Activated naive CD8-positive, alpha-beta T cell treated with anti-CD3 and anti-CD28 coated beads, Interleukin-2, amount 10 ng/mL, durations not matched to agents 7 days and 5 days (primary cell): ENCODE measurements at places on chromosomes 13 and 19. TPM values are rescaled to one million over a fixed set of nuclear protein-coding genes. Genes with fewer than 3 reads are reported as not detected.

The AP1M1 gene
- 135 TPM for total RNA-seq

The ZNF583 gene
- 8.5 TPM for total RNA-seq

The FCGBP gene
- total RNA-seq = 14.0 TPM

The ZNF90 gene
- 19.8 TPM for total RNA-seq

The S1PR5 gene
- total RNA-seq = 3.3 TPM

GRCh38 chr13:90448466-90449037 is 898.9 kb upstream of the MIR17HG start:
- DNase-seq = no peak

DNA sequence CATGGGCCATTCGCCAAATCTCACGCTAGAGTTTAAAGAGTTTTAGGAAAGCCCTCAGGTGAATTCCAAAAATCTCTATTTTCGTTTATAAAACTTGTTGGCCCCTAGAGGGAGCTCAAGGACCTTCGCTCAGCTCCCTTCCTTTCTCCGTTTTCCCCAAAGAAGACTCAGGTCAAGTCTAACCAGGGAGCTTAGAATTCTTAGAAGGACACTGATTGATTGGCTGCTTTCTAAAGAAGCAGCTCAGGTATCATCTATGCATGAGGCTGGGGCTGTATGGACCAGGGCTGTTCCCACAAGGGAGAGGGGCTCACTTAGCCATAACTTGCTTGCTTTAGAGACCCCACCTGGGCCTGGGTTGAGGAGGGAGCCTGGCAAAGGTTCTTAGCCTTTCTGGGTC is 20.5 kb downstream of the DZIP1 start:
- DNase-seq = no peak

- DNase-seq = no peak
Observed at GRCh38 chr13:67506407-67506806, 276.3 kb upstream of the PCDH9 start.
